Activated CD8-positive, alpha-beta memory T cell treated with anti-CD3 and anti-CD28 coated beads for 1 hour (primary cell): ENCODE measurements at places on chromosomes 6 and 20.

DNA sequence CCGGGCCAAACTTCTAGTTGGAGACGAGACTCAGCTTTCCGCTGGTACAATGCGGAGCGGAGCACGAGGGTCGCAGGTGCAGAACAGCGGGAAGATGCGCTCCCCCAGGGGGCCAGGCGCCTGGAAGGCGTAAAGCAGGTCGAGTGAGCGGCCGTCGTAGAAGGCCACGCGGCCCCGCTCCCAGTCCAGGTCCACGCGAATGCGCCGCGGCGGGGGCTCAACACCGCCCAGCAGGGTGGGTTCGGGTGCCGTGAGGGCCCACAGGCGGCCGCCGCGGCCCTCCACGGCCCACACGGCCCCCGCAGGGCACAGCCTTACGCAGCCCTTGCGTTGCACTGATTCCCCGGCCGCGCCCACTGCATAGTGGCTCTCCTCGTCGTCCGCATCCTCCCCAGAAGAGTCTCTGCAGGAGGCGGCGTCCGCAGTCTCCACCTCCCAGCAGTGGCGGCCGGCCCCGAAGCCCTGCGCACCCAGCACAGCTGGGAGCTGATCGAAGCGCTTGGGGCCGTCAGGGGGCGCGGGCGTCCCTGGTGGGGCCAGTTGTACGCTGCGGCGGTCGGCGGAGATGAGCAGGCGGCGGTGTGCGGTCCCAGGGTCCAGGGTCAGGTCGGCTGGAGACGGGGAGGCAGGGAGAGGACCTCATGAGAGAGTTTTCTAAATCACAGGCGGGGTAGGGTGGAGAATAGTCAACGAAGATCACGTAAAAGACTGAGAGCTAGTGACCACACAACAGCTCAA, 4.3 kb downstream of the PPP1R11 start:
- no peak for DNase-seq

DNA sequence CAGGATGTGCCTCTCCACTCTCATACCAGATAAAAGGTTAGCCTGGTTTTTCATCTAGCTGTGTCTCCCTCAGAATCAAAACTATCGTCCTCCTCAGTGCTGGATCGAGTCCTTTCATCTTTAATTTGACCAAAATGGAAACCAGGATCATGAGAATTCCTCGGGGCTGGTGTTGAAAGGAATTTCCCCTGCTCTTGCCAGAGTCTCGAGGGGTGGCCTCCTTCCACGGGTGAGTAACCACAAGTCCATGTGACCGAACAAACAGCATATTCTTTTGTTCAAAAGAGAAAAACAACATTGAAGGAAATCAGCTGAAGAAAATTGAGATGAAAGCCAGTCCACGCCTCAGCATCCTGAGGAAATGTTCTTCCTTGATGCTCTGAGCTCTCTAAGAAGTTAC, 165.9 kb upstream of the CDYL start:
- no peak for DNase-seq

- no peak for DNase-seq
Observed at GRCh38 chr20:41275301-41275731, 42.2 kb downstream of the ZHX3 start.

- DNase-seq = no peak
Observed at GRCh38 chr6:21306546-21306945, 287.0 kb upstream of the SOX4 start.

DNA sequence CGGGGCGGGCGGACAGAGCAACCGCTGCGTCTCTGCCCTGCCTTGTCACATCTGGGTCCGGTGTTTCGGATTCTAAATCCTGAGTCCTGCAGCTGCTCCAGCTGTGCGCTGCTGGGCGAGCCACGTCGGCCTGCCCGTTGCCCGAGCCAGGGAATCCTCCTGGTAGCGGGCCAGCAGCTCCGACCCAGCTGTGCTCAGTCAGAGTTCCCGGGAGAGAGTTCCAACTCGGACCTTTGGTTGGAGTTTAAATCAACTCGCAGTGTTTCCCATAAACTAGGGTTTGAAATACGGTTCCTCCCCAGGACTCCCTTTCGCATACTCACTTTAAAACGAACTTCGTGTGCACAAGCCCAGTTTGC, 315 bp upstream of the PDE10A start:
- no peak for DNase-seq

- no peak for DNase-seq
Observed at GRCh38 chr6:152085451-152085921, 278.0 kb downstream of the ESR1 start.

- DNase-seq = no peak
Observed at GRCh38 chr20:32528171-32528891, 56.8 kb downstream of the NOL4L start.
